ENCODE measurements at places on chromosomes 5 and 9. TPM values are rescaled to one million over a fixed set of nuclear protein-coding genes. Genes with fewer than 3 reads are reported as not detected.

DNA sequence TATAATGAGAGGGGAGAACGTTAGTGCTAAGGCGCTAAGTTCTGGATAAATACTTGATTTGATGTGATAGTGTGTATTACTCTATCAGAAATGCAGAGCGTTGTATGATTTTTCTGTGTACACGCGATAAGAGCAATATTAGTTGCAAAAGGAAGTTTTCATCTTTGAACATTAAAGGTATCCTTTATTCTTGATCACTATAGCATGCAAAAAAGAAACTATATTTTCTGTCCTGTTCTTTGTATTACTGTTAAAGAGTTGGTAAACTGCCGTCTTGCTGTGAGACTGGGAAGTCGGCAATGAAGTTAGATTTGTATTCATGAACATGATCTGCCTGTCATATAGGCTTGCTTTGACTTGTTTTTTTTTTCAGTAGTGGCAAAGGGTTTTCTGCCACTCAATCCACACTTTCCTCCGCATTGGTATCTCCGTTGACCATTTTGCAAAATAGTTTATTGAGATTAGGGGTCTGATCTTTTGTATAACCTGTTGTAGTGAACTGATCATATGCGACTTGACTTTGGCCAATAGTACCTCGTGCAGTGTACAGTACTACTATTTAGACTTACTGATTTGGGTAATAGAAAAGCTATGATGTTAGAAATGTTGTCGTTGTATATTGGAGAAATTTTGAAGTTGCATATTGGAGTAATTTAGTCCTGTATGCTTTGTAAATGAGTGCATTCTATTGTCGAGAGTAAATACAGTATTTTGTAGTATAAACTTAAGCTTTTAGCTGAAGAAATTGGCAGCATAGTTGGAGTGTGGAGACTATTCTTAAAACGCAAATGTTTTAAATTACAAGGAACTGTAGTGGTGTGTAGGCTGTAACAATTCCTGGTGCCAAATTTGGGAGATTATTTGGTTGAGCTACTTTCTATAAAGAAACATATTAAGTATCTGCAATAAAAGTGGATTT lies 1.7 kb downstream of the DENND4C start:
- no peak for DNase-seq
- H3K27me3 ChIP-seq: no peaks in the 10 kb centered on the region
- peak overlapping the region; percentile 99 for H3K27ac ChIP-seq
- peaks cover 8% of the 10 kb centered on the region for H3K4me1 ChIP-seq

Gene SPINK7
- total RNA-seq: not detected

DNA sequence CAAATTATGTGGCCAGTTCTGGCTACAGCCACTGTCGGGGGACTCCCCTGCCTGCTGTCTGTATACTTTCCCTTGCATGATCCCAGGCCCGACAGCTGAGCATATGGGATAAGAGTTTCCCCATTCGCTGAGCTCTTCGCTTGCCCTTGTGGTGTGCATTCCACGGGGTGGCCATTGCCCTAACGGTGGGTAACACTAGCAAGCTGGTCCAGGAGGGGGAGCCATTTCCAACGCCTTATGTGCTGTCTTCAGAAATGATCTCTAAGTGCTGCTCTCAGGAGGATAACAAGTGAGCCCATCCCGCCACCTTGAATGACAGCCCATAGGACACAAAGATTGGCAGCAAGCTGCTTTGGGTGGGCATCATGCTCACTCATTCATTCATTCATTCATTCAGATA lies 190.9 kb downstream of the FSTL4 start:
- H3K36me3 ChIP-seq: no peaks in the 10 kb centered on the region
- H3K4me3 ChIP-seq: no peak overlapping the region
- DNase-seq: no peak
- no peak overlapping the region for H3K27ac ChIP-seq

DNA sequence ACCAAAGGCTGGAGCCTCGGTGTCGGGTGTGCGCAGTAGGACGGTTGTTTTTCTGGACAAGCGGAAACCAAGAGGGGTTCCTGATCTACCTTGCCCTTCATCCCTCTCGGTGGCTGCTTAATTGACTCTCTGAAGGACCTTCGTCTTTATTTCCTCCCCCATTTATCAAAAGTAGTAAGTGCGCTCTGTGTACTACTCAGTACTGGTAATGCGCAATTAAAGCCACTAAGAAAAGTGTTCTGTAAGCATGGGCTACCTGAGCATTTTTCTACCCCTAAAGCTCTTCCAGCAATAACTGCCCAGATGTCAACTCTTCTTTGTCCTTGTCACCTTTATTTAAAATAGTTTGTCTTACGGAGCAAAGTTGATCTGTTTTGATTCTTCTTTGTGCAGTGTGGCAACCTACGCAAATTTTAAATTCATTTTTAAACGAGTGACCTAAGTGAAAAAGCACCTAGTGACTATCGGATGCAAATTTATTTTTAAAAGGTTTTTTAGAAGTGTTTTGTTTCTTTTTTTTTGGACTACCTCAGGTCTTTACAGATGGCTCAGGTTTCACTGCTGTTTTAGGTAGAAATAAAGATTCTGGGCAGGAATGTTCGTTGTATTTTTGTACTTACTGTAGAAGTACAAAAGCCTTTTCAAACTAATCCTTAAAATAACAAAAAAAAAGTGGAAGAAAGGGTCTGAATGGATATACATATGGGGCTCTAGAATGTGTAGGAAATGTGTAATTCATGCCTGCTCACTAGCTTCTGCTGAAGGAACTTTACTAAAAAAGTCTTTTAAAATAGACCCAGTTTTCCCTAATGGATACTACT lies 2.0 kb downstream of the JMY start:
- H3K4me3 ChIP-seq: peak overlapping the region; percentile 90
- no peak for DNase-seq
- H3K27ac ChIP-seq: peak overlapping the region; percentile 98

Gene IL4
- total RNA-seq: not detected

DNA sequence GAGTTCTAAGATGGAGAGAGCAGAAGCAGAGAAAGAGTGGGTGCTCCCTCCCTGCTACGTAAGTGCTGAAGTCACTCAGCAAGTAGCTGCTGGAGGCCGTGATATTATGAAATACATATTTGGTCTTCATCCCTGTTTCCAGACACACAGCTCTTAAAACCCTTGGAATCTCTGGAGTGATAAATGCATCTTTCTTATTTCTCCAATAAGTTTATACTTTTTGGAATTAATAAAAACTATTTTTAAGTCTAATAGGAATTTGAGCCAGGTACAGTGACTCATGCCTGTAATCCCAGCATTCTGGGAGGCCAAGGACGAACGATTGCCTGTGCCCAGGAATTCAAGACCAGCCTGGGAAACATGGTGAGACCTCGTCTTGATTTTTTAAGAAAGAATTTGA lies 60.6 kb downstream of the AUH start:
- no peak overlapping the region for H3K4me3 ChIP-seq
- H3K4me1 ChIP-seq: peaks cover 2% of the 10 kb centered on the region
- no peaks in the 10 kb centered on the region for H3K36me3 ChIP-seq
- H3K27ac ChIP-seq: peak overlapping the region; percentile 49

DNA sequence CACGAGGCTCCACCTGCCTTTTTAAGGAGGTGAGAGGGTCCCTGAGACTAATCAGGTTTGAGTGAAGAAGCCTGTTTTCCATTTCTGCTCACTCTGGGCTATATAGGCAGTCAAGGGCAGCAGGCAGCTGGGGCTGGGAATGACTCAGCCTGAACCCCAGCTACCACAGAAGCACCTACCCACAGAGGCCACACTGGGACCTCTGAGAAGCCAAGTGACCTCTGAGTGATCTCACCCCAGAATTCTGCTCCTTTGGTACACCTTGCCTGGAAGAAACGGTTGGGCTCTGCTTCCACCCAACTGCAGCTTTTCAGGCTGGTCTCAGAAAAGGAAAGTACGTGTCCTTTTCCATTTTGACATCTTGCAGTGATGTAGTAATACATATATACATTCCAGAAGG lies 6.8 kb downstream of the FAM219A start:
- H3K4me1 ChIP-seq: peaks cover 2% of the 10 kb centered on the region
- H3K27ac ChIP-seq: peak overlapping the region; percentile 46
- H3K36me3 ChIP-seq: no peaks in the 10 kb centered on the region
- no peaks in the 10 kb centered on the region for H3K27me3 ChIP-seq

- no peak overlapping the region for H3K27ac ChIP-seq
- H3K36me3 ChIP-seq: no peaks in the 10 kb centered on the region
- no peaks in the 10 kb centered on the region for H3K27me3 ChIP-seq
- DNase-seq: no peak
- H3K4me1 ChIP-seq: no peaks in the 10 kb centered on the region
- H3K4me3 ChIP-seq: no peak overlapping the region
These were observed 145.6 kb upstream of the TNC start for GRCh38 chr9:115263371-115264075.

Gene GPR151
- not detected for total RNA-seq

DNA sequence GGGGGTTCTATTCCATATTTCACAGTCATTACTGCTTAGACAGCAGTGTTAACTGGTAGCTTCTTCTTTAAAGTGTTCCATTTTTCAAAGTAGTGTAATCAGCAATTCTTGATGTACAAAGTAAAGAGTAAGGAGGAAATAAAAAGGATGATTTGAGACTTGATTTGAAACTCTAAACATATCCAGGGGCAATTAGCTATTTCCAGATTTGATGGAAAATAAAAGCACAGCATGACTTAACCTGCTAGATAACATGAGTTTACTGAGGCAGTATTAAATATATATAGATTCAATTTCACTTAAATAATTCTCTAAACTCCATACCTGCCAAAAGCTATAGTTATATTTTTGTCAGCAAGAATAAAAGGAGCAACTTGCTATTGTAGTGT lies 29.8 kb downstream of the NR2F1 start:
- no peaks in the 10 kb centered on the region for H3K27me3 ChIP-seq
- H3K27ac ChIP-seq: no peak overlapping the region
- DNase-seq: no peak
- H3K4me1 ChIP-seq: no peaks in the 10 kb centered on the region

Gene BTNL3
- total RNA-seq: under 0.01 TPM

Gene CCDC192
- total RNA-seq: not detected

Gene CNTNAP3B
- total RNA-seq: 46.7 TPM

Gene PCDHB9
- 4.6 TPM for total RNA-seq

DNA sequence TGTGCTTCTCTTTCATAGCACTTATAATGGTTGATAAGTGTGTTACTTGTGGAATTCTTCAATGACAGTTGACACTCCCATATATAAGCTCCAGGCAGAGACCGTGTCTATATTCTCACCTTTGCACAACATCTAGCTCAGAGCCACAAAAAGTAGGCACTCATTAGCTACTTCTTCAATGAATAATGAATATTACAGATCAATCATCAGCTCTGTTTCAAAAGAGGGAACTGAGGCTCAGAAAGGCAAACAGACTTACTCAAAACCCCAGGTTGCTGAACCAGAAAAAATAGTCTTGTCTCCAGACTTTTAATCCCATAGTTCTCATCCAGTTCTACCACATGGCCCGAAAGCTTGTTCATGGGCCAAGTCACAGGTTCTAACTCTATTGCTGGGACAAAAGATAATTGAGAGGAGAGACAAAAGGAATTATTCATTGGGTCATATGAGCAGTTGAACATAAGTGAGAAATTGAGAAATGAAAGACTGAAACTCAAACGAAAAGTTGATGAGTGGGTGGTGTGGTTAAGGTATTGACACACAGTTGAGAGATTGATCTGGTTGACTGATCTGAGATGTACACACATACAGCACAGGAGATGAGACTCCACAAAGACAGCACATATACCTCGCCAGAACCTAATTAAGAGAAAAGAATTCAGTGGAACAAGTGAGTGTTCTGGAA lies 381.6 kb downstream of the EFNA5 start:
- DNase-seq: peak; percentile 38
- H3K4me1 ChIP-seq: no peaks in the 10 kb centered on the region
- peak overlapping the region; percentile 48 for H3K27ac ChIP-seq
- no peaks in the 10 kb centered on the region for H3K27me3 ChIP-seq
- H3K4me3 ChIP-seq: no peak overlapping the region

DNA sequence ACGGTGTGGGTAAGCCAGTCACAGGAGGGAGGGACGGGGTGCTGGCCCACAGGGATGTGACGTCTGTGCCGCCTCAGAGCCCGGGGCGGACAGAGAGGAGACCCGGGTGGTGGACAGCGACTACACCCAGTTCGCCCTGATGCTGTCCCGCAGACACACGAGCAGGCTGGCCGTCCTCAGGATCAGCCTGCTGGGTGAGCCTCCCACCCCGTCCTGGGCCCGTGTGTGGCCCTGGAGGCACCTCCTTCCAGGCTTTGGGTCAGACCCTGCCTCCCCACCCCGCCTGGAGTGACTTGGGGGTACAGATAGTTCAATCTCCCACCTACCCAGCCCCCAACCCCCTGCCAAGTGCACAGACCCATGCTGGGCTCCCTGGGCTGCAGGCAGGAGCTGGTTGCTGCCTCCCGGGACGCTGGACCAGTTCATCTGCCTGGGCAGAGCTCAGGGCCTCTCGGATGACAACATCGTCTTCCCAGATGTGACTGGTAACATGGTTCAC lies 1.7 kb downstream of the LCN12 start:
- DNase-seq: no peak
- no peak overlapping the region for H3K4me3 ChIP-seq
- no peaks in the 10 kb centered on the region for H3K4me1 ChIP-seq
- no peak overlapping the region for H3K27ac ChIP-seq

Gene ENHO
- total RNA-seq: 1.8 TPM

GRCh38 chr9:84669288-84670137 lies at the start of gene NTRK2:
TSS of gene NTRK2 (plus strand) at chr9:84669729. CDS start at chr9:84670749, 1,020 bp downstream.
- no peak for DNase-seq
- peak within 1 kb of the TSS; percentile 68 for H3K4me3 ChIP-seq
- no peaks in the 10 kb centered on the region for H3K36me3 ChIP-seq
- H3K4me1 ChIP-seq: no peaks in the 10 kb centered on the region

GRCh38 chr9:109604131-109604530 lies 106.0 kb upstream of the PTPN3 start:
- H3K27ac ChIP-seq: no peak overlapping the region
- no peak overlapping the region for H3K4me3 ChIP-seq
- H3K27me3 ChIP-seq: no peaks in the 10 kb centered on the region
- H3K36me3 ChIP-seq: no peaks in the 10 kb centered on the region
- no peak for DNase-seq
- H3K4me1 ChIP-seq: no peaks in the 10 kb centered on the region

Gene WHRN
- 2.4 TPM for total RNA-seq

Gene SOHLH1
- total RNA-seq: not detected

Gene TRAF1
- 8.6 TPM for total RNA-seq

GRCh38 chr5:33675958-33676464 lies 215.8 kb downstream of the ADAMTS12 start:
- H3K4me3 ChIP-seq: no peak overlapping the region
- no peaks in the 10 kb centered on the region for H3K36me3 ChIP-seq
- H3K27ac ChIP-seq: no peak overlapping the region
- DNase-seq: no peak
- no peaks in the 10 kb centered on the region for H3K27me3 ChIP-seq
- no peaks in the 10 kb centered on the region for H3K4me1 ChIP-seq

Gene RLN2
- total RNA-seq: 6.9 TPM

Gene SLCO4C1
- not detected for total RNA-seq

Gene STKLD1
- total RNA-seq: 0.96 TPM
